ENCODE measurements at places on chromosomes 11 and 22. TPM values are rescaled to one million over a fixed set of nuclear protein-coding genes. Genes with fewer than 3 reads are reported as not detected.

Gene RAG1
- total RNA-seq = 0.28 TPM

Gene OR5T2
- total RNA-seq = not detected

DNA sequence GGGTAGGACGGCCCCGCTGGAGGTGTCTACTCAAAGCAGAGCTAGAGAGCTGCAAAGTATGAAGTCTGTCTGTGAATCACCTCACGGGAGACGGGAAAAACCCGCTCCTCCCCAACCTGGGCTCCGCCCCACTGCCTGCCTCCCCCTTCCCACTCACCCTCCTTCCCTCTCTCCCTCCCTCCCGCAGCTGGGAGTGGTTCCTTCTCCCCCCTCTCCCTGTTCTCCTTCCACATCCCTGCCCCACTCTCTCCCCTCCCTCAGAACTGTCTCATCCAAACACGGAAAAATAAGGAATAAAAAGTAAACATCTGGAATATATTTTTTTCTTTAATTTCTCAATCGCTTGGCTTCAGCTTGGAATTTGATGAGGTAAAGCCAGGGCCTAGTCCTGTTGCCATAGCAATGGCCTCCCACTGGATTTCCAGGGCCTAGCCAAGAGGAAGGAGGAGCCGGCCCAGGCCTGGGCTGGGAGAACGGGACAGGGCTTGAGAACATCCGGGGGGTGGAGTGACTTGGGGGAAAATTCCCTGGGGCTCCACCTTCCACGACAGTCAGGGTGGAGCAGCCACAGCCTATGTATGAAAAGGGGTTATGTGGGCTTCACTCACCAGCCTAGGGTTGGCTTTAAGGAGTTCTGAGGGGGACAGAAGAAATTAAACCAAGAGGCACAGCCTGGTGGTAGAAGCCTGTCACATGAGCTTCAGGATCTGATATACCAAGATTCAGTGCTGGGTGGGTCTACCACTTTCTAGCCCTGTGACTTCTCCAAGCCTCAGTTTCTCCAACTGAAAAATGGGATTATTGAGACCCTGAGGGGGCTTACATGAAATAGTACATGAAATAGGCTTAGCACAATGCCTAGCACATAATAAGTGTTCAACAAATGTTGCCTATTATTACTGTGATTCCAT is 2.2 kb downstream of the TNKS1BP1 start:
- peak; percentile 96 for DNase-seq

DNA sequence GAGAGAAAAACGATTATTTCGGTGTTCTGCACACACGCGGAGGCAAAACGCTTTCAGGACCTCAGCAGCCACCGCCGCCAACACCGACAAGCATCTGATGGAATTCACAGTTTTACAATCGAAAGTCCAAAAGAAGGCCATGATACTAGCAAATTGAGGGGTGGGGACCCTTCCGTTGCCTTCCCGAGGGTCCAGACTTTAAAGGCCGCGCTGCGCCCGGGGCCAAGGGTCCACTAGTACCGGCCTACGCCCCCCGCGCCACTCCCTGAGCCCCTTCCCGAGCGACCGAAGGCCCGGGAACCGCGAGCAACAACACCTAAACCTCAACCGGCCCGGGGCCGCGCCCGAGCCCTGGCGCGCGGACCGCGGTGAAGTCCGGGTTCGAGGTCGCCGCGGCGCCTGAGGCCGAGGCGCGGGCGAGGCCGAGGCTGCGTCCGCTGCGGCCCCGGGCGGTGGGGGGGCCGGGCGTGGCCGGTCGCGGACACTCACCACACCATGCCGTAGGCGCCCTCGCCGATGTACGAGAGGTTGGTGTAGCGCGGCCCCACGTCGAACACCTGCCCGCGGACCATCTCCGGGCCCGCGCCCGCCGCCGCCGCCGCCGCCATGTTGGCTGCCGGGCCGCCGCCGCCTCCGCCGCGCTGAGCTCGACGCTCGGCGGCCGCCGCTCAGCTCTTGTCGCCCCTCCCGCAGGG is 465 bp downstream of the MAPK1 start:
- no peak for DNase-seq

DNA sequence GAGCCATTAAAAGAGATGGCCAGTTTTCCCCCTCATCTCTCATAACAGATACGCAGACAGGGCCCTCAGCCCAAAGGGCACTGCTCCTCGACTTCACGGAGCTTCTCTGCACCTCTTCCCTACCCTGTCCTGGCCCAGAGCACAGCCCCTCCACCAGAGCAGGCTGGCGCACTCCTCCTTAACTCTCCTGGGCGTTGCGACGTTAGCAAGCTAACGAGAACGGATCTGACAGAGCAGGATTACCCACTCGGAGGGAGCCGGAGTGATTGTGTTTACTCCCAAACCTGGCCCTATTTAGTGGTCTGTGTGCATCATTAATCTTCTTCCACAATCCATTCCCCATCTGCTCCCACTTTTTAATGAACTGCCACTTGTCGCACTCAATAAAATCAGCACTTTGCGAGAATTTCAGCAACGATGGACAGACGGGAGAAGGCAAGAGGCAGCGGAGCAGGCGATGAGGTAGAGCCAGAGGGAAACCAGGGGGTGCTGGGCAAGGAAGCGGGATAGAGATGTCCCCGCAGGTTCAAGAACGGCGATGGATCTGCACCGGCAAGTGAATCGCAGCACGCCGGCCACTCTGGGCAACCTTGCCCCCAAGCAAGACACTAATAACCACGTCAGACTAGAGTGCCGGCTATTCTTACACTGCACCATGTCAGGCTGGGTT is 159.4 kb downstream of the BUD13 start:
- no peak for DNase-seq

DNA sequence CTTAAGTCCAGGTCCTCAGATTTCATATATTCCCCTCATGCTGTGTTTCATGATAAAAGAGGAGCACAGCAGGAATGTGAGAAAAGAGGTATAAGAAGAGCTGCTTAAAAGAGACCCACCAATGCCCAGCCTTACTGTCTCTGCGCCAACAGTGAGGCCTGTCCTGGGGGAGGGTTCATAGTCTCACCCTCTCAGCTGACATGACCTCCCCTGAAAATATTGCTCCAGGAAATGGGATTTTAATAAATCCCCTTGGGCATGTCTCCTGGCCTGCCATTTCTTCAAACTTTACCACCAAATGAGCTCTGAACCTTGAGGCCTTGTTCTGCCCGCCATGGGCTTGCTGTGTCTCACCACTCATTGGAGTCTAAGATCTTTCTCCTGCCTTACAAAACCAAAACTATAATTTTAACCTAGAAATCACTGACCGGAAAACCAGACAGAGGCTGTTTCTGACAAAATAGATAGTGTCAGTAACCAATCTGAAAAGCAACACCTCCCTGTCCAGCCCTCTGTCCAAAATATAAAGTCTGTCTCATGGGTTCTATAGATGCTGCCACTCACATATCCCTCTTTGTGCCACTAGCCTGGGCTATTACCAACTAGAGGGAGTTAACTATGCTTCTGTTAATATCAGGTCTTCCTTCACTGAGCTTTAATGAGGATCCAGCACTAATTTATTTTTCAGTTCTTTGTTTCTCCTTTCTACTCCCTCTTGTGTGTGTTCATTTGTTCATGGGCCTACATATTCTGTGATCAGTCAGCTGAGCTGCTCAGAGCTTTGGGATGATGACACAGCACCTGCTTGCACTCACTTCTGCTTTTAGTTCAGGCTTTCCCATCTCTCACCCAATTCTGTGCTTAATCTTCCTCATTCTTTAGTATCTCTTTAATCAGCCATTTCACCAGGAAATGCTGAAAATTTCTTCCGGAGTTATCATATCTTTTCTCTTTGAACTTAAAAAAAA is at the start of gene OR2AG2:
TSS of gene OR2AG2 (minus strand) at position 51 of the 968 bp plus-strand sequence. CDS start 3,019 bp downstream, outside the sequence.
- DNase-seq = no peak

Gene FOLR1
- not detected for total RNA-seq
